HT1080 (cell line): ENCODE measurements at places on chromosomes 16 and 17.

GRCh38 chr17:81922566-81923301 is 4.8 kb upstream of the SIRT7 start:
- DNase-seq, result no peak

- DNase-seq, result no peak
These were observed 53.9 kb downstream of the MYO1D start for GRCh38 chr17:32822996-32823395.

GRCh38 chr17:32341141-32341856 is 674 bp downstream of the C17orf75 start:
- DNase-seq, result peak; percentile 28

- no peak for DNase-seq
These were observed 5.4 kb downstream of the ITGAE start for GRCh38 chr17:3795390-3796102.

DNA sequence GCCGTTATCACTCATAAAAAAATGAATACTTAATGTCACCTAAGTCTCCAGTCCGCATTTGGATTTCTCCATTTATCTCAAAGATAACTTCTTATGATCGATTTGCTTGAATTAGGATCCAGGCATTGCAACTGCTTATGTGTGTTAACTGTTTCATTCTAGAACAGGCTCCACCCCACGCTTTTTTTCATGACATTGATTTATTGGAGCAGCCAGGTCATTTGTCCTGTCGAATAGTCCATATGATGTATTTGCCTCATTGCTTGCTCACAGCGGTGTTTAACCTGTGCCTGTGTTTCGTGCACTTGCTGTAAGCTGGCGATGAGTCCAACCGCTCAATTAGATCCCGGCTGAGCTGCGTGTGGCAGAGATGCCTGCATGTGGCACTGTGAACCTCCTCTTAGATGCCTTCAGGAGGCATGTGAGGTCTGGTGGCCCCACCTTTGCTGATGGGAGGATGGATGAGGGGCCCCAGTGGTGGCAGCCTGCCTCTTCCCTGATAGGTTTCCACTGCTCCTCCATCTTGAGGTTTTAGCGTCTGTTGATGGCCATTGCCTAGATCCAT is 16.4 kb downstream of the DHX38 start:
- no peak for DNase-seq

DNA sequence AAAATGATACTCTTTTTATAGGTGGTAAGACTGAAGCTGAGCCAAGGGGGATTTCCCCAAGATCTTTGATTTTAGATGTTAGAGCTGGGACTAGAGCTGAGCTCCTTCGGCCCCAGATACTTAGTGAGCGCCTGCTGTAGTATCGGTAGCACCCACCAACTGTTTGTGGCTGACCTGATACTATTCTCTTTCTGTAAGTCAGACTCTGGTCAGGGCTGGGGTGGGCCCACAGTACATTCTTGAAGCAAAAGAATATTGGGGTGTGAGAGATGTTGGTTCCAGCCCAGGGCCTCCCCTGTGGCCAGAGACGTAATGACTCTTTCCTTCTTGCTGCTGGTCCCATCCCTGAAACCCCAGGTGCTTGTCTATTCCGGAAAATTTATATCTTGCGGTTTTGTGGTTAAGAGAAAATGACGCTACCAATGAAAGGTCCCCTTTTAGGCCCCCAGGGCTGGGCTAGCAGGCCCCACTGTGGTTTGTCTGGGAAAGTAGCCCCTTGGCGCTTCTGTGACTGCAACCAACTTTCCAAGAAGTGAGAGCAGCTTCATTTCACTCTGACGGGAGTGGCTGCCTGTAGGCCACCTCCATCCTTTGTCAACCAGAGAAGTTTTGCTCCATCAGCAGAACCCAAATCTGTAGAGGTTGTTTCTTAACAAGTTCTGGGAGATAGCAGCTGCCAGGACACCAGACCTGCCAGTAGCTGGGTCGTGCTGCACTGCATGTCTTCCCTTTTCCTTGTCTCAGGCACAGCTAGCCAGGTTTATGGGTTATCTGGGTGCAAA is 86.4 kb upstream of the LGALS9 start:
- DNase-seq, result peak; percentile 77

DNA sequence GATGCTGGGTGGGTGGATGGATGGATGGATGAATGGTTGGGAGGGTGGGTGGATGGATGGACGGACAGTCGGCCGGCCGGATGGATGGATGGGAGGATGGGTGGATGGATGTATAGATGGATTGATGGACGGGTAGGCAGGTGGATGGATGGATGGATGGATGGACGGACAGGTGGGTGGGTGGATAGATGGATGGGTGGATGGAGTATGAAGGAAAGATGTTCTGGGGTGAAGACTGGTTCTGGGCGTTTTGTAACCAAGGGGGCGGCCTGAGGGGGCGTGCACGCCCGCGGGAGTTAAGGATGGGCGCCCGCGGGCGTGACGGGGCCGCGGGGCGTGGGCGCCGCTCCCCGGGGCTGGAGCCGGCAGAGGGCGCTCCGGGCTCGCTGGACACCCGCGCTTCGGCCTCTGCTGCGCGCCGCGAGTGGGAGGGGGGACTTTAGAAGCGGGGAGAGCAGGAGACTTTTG is at the start of gene NECAB2:
Gene NECAB2, plus strand, starts transcription at position 407 of the 468 bp plus-strand sequence. CDS start 405 bp downstream, outside the sequence.
- no peak for DNase-seq

DNA sequence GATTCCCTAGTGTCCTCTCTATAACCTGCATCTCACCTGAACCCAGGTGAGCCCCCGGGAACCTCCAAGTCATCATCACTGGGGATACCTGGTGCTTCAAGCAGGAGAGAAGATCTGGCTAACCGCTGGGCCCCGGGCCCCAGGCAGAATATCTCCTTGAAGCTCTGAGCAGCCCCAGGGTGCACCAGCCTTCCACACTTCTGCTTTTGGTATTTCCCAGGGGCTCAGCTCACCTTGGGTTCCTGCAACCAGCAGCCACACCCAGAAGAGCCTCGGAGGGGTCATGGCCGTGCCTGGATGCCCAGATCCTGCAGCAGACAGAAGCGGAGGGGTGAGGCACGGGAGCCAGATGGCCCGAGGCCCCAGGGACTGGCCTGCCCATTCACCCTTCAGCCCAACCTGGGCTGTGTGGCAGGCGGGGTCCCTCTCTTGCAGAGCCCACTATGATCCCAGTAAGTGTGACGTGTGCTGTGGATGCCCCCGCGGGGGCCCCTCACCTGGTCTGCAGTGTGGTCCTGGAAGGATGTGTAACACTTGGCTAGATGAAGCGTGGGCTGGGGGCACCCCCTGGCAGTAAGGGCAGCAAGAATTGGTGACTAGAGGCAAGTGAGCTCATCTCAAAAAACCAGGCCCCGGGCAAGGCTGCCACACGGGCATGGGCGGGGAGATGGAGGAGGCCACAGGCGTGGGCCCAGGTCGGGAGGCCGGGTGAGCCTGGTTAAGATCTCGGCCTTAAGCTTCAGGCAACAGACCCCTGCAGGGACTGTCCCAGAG is 2.6 kb downstream of the LGALS3BP start:
- no peak for DNase-seq

- DNase-seq, result no peak
These were observed 114.5 kb downstream of the COPRS start for GRCh38 chr17:31744511-31744951.

DNA sequence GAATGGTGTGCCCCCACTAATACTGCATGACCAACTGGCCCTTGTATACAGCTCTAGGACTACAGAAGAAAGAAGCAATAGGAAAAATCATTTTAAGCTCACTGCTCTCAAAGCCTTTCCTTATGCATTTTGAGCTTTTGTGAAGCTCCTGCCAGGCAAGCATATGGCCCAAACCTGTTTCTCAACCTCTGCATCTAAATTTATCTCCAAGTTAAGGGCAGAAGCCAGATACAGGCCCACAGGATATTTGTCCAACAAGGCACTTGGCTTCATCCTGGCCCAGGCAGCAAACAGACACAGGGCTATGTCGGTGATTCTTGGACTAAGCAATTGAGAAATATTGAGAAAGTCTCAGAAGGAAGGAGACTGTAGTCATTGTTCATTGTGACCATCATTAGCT is 43.9 kb downstream of the CCT6B start:
- DNase-seq, result no peak

- no peak for DNase-seq
These were observed 308 bp downstream of the GTF3C1 start for GRCh38 chr16:27549464-27549745.

- no peak for DNase-seq
These were observed 219.6 kb upstream of the IRX3 start for GRCh38 chr16:54506214-54506580.

DNA sequence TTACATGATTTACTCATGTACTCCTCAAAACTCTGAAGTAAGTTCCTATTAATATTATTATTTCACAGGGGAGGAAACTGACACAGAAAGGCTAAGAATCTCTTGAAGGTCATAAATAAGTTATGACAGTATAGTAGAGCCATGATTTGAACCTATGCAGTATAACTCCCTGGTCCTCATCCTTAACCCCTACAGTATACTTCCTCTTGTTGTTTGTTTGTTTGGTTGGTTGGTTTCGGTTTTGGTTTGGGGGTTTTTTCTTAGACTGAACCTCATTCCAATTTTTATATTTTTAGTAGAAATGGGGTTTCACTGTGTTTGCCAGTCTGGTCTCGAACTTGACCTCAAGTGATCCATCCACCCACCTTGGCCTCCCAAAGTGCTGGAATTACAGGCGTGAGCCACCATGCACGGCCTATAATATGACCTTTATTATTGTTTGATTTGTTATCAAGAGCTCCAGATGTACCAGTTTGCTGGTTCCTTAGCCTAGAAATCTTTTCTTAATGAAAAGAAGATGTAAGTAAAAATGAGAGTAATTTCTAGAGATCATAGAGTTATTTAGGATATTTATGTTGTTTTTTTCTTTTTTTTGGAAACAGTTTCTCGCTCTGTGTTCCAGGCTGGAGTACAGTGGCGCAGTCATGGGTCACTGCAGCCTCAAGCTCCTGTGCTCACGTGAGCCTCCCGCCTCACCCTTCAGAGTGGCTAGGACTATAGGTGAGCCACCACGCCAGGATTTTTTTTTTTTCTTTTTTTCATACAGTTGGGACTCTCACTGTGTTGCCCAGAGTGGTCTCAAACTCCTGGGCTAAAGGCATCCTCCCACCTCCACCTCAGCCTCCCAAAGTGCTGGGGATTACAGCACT is 4.8 kb downstream of the PRR11 start:
- no peak for DNase-seq

DNA sequence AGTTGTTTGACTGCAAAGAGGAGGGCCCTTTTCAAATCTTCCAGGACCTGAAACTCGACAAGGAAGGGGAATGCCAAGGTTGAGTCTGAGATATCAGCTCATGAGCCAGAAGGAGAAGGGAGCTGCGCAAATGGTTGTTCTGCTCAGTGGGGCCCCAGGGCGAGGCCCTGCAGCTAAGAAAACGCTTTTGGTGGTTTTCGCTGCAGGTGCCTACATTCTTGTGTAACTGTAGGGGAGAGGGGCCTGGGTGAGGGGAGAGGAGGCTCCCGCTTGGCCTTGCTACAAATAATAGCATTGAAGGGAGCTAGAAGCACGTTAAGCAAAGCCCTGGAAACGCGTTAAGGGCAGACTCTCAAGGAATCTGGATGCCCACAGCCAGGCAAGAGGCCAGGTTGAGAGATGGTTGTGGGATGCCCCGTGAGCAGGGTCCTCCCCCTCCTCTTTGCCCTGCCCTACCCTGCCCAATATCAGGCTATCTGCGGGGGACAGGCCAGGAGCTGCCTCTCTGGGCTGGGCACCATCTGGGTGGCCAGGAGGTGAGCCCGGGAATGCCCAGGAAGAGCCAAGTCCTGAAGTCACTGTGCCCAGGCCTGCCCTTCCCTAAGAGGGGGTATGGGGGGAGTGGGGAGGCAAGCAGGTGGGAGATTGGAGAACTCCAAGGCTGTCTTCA is 21.9 kb downstream of the GPR142 start:
- DNase-seq, result no peak

DNA sequence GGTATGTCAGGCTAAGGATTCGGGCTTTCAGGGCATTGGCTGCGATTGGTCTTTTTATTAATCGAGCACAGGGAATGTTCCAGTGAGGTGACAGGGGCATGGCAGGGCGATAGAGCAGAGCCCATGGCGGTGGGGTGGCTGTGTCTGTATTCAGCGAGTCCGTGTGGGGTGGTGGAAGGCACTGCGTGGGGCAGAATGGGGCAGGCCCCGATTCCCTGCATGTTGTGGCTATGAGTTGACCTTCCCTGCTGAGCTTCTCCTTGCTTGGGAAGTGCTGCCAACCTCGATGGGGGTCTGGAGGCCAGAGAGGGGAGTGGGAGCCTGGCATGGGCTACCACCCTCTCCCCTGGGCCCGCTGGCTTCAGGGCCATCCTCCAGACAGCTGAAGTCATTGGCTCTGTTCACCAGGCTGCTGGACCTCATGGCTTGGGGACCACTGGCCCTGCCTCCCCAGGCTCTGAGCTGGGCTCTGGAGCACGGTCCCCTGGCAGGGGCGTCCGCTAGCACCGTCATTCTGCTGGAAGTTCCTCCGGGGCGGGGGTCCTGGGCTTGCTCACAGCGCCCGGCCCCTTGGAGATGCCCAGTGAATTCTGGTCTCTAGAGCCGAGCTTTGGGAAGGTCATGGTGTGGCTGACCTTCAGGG is 92.1 kb downstream of the NPIPB11 start:
- no peak for DNase-seq

DNA sequence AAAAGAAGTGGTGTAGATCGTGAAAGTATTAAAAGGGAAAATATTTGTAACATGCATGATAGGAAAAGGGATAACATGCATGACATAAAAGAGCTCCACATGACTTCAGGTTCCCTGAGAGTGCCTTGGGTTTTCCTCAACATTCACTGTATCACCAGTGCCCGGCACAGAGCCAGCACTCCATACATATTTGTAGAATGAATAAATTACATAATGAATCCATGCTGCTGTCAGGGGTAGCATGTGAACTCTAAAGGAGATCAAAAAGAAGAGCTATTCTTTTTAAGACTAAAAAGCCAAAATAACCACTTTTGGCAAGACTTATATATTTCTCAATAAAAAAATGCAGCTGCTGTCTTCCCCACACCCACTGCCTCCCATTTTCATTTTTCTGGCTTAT is 2.7 kb upstream of the ZNF594 start:
- DNase-seq, result no peak

DNA sequence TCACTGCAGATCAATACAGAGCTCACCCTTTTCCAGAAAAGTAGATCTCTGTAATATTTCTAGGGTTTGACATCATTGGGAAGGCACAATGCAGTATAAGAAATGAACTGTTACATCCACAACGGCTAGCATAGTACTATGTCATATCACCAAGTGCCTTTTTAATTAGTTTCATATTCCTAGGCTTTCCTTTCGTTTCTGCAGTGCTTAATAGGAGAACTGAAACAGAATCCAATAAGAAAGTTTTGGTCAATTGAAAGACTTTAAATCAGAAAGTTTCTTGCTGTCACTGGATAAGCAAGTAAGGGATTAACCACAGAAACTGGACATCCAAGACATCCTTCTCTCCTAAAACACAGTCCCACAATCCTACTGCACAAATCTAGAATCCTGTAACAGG is 3.5 kb upstream of the RNF43 start:
- no peak for DNase-seq

DNA sequence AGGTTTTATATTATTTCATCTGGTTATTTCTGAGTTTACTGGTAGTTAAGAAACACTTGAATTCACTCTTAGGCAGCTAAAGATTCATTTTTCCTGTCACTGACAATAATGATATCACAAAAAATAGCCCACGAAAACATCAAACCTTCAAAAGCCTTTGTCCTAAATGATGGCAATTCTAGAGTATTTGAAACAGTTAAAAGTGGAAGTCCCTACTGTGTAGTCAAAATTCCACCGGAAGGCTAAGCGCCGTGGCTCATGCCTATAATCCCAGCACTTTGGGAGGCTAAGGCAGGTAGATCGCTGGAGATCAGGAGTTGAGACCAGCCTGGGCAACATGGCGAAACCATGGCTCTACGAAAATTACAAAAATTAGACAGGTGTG is 103.5 kb downstream of the HIC1 start:
- no peak for DNase-seq

GRCh38 chr17:2983255-2983654 is 80.2 kb downstream of the OR1D5 start:
- DNase-seq, result no peak
